ENCODE measurements at places on chromosomes 5 and 9.

GRCh38 chr5:83482961-83483360, 11.4 kb downstream of the VCAN start:
- no peak for DNase-seq

GRCh38 chr5:17436761-17437221, 61.2 kb upstream of the TAF11L2 start:
- no peak for DNase-seq

DNA sequence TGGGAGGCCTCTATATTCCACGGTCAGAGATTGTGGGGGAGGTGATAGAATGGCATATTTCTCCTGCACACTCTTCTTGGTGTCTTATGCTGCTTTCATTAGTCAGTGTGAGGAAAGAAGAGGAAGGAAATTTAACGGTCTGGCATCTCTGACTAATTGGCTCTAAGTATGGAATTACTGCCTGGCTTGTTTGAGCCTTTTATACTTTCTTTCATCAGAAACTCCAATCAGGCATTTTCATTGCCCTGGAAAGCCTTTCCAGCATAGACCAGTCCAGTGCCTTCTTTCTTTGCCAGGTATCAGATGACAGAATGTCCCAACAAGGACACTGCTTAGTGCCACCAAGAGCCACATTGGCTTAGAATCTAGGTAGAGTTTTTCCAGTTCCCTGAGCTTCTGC, 30.2 kb downstream of the CYSTM1 start:
- DNase-seq, result no peak

DNA sequence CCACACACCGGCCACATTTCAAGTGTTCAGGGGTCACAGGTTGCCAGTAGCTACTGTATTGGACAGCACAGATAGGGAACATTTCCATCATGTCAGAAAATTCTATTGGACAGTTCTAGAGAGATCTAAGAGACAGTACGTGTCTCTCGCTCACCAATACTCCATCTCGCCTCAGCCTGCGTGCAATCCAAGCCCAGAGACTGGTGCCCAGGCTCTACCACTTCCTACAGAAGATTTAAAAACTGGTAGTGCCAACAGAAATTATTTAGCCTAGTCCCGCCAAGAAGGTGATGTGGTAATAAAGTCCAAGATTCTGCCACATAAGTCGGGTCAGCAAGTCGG, 390 bp upstream of the SNX2 start:
- no peak for DNase-seq

DNA sequence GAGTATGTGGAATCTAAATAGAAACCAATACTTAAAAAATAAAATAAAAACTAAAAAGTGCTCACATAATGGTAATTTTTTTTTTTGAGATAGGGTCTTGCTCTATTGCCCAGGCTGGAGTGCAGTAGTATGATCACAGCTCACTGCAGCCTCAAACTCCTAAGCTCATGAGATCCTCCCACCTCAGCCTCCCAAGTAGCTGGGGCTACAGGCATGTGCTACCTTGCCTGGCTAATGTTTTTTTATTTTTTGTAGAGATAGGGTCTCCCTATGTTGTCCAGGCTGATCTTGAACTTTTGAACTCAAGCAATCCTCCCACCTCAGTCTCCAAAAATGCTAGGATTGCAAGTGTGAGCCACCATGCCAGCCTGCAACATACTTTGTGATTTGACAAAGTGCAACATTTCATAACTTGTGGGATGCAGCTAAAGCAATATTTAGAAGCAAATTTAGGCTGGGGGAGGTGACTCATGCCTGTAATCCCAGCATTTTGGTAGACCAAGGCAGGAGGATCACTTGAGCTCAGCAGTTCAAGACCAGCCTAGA, 18.4 kb downstream of the AP3B1 start:
- DNase-seq, result no peak

GRCh38 chr9:87886210-87886932, 3.7 kb downstream of the SPATA31E1 start:
- no peak for DNase-seq

DNA sequence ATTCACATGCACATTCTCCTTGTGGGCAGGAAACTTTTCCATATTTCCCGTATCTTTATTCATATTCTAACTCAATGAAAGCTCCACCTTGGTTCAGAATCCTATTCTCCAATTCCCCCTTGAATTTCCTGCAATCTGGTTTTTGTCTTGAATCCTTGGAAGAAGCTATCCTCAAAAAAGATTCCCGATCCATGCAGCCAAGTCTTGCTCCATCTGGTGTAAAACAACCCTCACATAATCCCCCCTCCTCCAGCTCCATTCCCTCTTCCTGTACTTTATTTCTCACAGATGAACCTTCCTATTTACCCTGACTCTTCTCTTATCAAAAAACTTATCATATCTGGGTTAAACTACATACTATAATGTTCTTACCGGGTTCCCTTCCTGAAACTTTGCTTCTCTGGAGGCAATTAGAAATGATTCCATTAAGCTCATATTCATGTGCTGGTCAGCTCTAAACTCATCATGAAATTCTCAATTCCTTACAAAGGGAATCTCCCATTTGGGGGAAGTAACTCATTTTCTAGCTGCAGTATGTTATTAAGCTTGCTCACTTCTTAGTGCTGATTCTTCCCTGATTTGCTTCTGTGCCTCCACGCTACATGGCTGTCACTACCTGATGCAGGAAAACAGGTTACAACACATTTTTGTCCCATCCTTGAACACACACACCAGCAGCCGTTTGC, 81.7 kb downstream of the GNAQ start:
- DNase-seq, result no peak

GRCh38 chr9:93005876-93006275, 52.6 kb upstream of the SUSD3 start:
- DNase-seq, result no peak

DNA sequence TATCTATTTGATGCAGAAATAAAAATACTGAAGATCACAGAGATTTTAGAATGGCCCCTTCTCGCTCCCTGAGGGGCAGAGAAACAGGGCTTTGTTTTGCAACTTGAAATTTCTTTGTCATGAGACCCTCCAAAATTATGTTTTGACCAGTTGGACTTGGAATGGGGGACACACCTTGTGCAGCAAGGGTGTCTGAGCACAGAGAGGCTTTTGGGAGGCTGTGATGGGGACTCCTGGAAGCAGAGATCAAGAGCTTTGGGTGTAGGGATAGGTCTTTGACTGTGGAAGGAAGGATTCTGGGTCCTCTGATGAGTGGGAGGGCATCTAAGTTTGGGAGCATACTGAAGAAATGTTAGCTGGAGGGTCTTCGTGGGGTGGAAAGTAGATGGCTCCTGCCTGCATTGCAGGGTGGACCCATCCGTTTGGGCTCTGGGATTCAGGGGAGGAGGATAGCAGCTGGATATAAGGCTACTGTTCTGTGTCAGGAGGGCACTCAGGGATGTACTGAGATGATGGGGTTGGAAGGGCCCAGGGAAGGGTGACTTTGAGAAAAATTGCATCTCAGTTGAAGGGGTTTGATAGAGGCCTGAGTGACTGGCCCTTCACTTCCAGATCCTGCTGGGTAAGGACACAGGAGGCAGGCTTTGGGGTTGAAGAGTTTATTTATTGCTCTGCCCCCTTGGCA, 1.8 kb upstream of the MYORG start:
- no peak for DNase-seq

DNA sequence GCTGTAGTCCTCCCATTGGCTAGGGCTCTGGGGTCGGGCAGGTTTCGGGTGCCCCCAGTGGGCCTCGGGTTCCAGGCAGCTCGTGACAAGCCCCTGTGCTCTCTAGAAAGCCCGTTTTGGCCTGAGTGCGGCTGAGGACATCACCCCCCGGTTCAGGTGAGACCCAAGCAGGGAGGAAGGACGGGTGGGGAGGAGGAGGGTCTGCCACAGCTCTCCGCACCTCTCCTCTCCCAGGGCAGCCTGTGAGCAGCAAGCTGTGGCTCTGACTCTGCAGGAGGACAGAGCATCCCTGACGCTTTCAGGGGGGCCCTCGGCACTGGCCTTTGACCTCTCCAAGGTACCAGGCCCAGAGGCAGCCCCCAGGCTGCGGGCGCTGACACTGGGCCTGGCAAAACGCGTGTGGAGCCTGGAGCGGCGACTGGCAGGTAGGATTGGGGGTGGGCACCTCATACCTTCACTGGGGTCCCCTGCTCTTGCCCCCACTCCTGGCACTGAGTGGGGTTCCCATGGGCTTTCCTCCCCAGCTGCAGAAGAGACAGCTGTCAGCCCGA, 672 bp downstream of the PAXX start:
- no peak for DNase-seq

DNA sequence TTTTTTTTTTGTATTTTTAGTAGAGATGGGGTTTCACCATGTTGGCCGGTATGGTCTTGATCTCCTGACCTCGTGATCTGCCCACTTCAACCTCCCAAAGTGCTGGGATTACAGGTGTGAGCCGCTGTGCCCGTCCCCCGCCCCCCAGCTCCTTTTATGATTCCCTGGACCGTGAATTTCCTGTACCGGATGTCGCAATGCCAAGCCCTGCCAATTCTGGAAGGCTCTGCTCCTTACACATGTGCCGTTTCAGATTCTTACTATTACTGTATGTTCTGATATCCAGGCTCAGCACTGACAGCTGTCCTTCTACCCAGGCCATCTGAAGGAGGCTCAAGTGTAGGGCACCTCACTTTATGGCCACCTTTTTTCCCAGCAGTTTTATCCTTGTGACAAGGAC, 100.1 kb downstream of the PLCXD3 start:
- DNase-seq, result no peak

DNA sequence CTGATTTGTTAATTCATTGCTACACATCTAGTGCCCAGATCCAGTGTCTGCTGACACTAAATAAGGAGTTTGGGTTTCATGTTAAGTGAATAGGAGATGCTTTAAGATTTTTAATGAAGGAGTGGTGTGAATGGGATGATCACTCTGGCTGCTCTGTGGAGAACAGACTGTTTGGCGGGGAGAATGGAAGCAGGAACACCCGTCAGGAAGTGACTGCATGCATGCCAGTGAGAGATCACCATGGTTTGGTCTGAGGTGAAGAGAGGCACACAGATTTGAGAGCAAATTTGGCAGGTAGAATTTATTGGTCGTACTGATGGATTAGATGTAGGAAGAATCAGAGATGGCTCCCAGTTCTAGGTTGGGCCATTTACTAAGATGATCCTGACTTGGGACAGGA, 19.8 kb downstream of the ATP6V0E1 start:
- no peak for DNase-seq

All from effector memory CD4-positive, alpha-beta T cell (primary cell).